ENCODE measurements at places on chromosomes 12 and 14. TPM values are rescaled to one million over a fixed set of nuclear protein-coding genes. Genes with fewer than 3 reads are reported as not detected.
A peak's percentile ranks its signal among the peaks of the same experiment; 100 is the strongest.

The ENDOU gene
- not detected for total RNA-seq

DNA sequence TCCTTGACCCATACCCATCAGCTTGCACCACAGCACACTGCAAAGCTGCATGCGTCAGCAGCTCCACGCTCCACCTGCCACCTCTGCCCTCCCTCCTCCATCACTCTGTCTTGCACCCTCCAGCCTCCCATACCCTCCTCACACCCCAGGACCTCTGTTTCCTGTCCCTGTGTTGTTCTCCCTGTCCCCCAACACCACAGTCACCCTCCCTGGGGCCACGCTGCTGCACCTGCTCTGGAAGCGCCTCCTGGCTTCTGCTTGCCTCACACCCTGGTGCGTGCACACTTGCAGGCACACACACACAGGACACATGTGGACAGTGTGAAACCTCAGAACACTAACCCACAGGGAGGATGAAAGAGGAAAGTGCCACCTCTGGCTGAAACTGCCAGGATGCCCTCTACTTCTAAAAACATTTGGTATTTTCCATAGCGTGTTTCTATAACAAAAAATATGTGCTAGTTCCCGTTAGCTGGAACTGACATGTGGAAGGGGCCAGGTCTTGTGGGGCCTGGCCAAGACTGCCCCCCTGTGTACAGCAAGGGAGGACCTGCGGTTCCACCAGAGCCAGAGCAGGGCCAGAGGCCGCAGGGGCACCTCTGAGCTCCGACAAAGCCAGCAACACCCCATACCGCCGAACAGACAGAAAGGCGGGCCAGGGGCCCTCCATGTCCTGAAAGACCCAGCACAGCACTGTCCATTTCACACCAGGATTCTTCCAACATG, 10.0 kb downstream of the BRF1 start:
- no peaks in the 10 kb centered on the region for H3K27me3 ChIP-seq
- DNase-seq, result no peak
- no peaks in the 10 kb centered on the region for H3K36me3 ChIP-seq
- H3K4me1 ChIP-seq, result peaks cover 9% of the 10 kb centered on the region
- H3K4me3 ChIP-seq, result no peak overlapping the region

The HOXC9 gene
- not detected for total RNA-seq

DNA sequence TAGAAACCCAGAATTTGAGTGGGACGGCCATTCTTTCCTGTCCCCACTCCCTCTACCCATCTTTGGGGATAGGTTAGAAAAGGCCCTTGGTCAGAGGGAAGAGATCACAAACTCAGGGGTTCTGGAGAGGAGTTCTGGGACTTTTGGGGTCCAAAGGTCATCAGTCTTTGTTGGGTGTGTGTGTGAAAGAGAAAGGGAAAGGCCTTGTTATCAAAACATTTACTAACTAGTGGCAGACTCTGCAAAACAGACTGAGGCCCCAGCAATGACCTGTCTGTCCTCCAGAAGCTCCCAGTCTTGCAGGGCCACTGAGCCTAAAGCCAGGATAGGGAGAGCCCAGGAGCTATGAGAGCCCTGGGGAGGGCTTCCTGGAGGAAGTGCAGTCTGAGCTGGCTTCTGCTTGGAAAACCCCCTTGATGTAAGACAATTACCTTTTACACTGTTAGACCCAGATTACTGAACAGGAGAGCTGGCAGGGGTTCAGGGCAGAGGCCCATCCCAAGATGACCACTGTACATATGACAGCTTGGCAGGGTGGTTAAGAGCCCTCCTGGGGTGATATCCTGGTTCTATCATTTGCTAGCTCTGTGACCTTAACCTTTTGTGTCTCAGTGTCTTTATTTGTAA, 429.1 kb upstream of the CCDC196 start:
- H3K4me1 ChIP-seq, result no peaks in the 10 kb centered on the region
- DNase-seq, result no peak
- H3K27me3 ChIP-seq, result no peaks in the 10 kb centered on the region
- no peaks in the 10 kb centered on the region for H3K36me3 ChIP-seq
- H3K4me3 ChIP-seq, result no peak overlapping the region
- H3K27ac ChIP-seq, result no peak overlapping the region

GRCh38 chr12:1346126-1346525, 248.3 kb downstream of the FBXL14 start:
- no peaks in the 10 kb centered on the region for H3K36me3 ChIP-seq
- no peak for DNase-seq
- peak overlapping the region; percentile 62 for H3K27ac ChIP-seq
- peaks cover 49% of the 10 kb centered on the region for H3K4me1 ChIP-seq
- no peaks in the 10 kb centered on the region for H3K27me3 ChIP-seq

GRCh38 chr12:110316861-110317260, 35.8 kb downstream of the ATP2A2 start:
- peak overlapping the region; percentile 86 for H3K27ac ChIP-seq
- H3K36me3 ChIP-seq, result peaks cover 7% of the 10 kb centered on the region
- H3K27me3 ChIP-seq, result no peaks in the 10 kb centered on the region
- DNase-seq, result no peak
- peaks cover 52% of the 10 kb centered on the region for H3K4me1 ChIP-seq
- no peak overlapping the region for H3K4me3 ChIP-seq

The ZNF385A gene
- 5.5 TPM for total RNA-seq

The AKAP5 gene
- total RNA-seq, result 4.2 TPM

The SIX1 gene
- 92.0 TPM for total RNA-seq

The TMBIM4 gene
- 34.1 TPM for total RNA-seq

The TGFB3 gene
- total RNA-seq, result 200 TPM

The LLPH gene
- 27.2 TPM for total RNA-seq

DNA sequence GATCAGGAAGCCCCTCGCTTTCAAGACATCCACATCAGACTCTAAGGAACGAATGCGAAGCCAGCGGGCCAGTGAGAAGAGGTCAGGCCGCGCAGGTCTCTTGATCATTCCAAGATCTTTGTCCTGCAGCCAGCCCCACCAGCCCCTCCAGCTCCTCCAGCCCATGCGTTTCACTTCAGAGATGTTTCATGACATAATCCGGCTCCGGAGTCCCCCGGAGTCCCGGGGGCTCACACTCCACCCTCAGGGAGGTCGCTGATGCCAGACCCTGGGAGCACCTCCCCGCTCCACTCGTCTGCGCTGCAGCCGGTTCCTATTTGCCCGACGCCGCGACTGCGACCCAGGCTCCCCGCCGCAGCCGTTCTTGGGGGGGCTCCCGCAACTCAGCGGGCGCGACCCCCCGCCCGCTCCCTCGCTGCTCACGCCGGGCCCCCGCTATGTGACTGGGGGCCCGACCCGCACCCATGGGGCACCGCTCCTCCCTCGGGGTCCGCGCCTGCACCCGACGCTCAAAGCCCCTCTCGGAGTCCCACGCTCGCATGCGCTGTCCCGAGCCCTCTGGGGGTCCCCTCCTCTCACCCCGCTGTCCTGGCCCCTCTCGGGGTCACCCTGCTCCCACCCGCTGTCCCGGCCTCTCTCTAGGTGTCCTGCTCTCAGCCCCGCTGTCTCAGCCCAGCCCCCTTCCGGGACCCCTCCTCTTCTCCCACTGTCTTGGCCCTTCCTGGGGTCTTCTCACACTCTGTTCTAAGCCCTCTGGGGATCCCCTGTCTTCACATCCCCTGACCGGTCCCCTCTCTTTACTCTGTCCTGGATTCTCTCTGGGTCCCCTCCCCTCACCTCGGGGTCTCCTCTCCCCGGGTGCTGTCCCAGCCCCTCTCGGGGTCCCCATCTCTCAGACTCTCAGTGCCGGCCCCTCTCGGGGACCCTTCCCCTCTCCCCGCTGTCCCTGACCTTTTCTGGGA, 1.1 kb downstream of the TAOK3 start:
- DNase-seq, result no peak
- no peaks in the 10 kb centered on the region for H3K27me3 ChIP-seq
- peak overlapping the region; percentile 57 for H3K27ac ChIP-seq
- H3K4me1 ChIP-seq, result peaks cover 37% of the 10 kb centered on the region

- no peak for DNase-seq
- H3K27me3 ChIP-seq, result peaks cover 2% of the 10 kb centered on the region
- H3K4me3 ChIP-seq, result no peak overlapping the region
- no peaks in the 10 kb centered on the region for H3K36me3 ChIP-seq
Measured at GRCh38 chr14:24607081-24607480, 2.4 kb downstream of the GZMH start.

DNA sequence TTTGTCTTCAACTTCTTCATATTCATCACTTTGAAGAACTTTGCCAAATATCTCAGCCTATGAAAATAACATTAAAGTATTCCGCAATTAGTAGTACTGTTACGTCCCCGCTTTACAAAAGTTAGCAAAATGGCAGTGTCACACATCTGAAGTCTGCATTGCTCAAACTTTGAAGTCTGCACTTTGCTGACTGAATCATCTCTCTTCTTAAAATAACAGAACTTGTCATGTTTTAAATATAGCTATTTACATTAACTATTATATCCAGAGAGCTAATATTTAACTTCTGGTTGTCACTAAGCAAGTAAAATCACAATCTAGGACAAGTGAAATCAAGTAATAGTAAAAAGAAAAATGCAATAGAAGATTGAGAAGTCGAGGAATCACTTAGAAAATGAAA, 34.5 kb downstream of the IPO8 start:
- peaks cover 6% of the 10 kb centered on the region for H3K4me1 ChIP-seq
- no peaks in the 10 kb centered on the region for H3K27me3 ChIP-seq
- no peak for DNase-seq
- peak overlapping the region; percentile 83 for H3K27ac ChIP-seq

GRCh38 chr12:597926-598568, 65.2 kb downstream of the NINJ2 start:
- no peak overlapping the region for H3K4me3 ChIP-seq
- peaks cover 1% of the 10 kb centered on the region for H3K36me3 ChIP-seq
- no peak overlapping the region for H3K27ac ChIP-seq
- peaks cover 3% of the 10 kb centered on the region for H3K27me3 ChIP-seq
- DNase-seq, result peak; percentile 61
- peaks cover 11% of the 10 kb centered on the region for H3K4me1 ChIP-seq

DNA sequence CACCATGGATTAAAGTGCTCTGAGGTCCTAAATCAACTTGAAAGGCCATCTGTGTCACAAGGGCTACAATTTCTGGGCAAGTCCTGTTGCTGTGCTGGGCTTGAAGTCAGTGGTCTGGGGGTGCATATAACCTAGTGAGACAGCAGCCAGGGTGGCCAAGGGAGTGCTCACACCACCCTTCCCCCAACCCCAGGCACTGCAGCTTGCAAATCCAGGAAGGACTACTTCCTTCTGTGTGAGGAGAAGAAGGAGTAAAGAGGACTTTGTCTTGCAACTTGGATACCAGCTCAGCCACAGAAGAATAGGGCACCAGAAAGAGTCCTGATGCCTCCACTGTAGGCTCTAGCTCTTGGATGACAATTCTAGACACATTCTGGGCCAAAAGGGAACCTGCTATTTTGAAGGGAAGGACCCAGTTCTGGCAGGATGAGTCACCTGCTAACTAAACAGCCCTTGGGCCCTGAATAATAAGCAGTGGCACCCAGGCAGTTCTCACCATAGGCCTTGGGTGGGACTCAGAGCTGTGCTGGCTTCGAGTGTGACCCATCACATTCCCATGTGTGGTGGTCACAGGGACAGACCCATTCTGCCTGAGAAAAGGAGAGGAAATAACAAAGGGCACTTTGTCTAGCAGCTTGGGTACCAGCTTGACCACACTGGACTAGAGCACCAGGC, 32.6 kb upstream of the DHRS7 start:
- peaks cover 6% of the 10 kb centered on the region for H3K36me3 ChIP-seq
- H3K4me1 ChIP-seq, result no peaks in the 10 kb centered on the region
- H3K27ac ChIP-seq, result no peak overlapping the region

The CATSPERB gene
- 2.2 TPM for total RNA-seq

DNA sequence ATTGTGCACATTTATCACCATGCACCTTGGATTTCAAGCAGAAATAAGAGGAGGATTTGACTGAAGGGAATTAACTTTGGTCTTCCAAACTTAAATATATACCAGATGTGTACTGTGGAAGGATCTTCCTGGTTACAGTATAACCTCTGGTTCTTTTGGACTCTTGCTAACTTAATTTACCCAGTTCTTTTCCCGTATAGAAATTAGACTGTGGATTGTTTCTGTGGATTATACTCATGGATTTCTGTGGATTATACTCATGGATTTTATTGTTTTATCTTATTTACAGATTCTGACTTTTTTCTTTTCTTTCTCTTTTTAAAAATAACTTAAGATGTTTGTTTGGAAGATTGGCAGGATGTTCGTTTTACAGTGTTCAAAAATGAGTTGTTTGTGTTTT, 215.3 kb downstream of the RAD51B start:
- H3K27me3 ChIP-seq, result no peaks in the 10 kb centered on the region
- no peak overlapping the region for H3K27ac ChIP-seq
- no peak overlapping the region for H3K4me3 ChIP-seq

The MPHOSPH9 gene
- 24.9 TPM for total RNA-seq

The KRT77 gene
- total RNA-seq, result not detected

- H3K36me3 ChIP-seq, result peaks cover 2% of the 10 kb centered on the region
- H3K4me3 ChIP-seq, result no peak overlapping the region
- H3K4me1 ChIP-seq, result peaks cover 49% of the 10 kb centered on the region
- H3K27me3 ChIP-seq, result no peaks in the 10 kb centered on the region
- H3K27ac ChIP-seq, result peak overlapping the region; percentile 65
Measured at GRCh38 chr12:27571463-27571862, 47.5 kb downstream of the PPFIBP1 start.

The KLRC2 gene
- not detected for total RNA-seq

GRCh38 chr12:47033789-47034555, 45.4 kb upstream of the PCED1B start:
- H3K27me3 ChIP-seq, result no peaks in the 10 kb centered on the region
- peaks cover 40% of the 10 kb centered on the region for H3K4me1 ChIP-seq
- DNase-seq, result no peak
- no peak overlapping the region for H3K27ac ChIP-seq
- no peaks in the 10 kb centered on the region for H3K36me3 ChIP-seq

- H3K4me3 ChIP-seq, result no peak overlapping the region
- no peaks in the 10 kb centered on the region for H3K27me3 ChIP-seq
- no peak overlapping the region for H3K27ac ChIP-seq
- DNase-seq, result no peak
- no peaks in the 10 kb centered on the region for H3K36me3 ChIP-seq
- H3K4me1 ChIP-seq, result no peaks in the 10 kb centered on the region
Measured at GRCh38 chr14:88209273-88209672, 113.8 kb downstream of the KCNK10 start.

DNA sequence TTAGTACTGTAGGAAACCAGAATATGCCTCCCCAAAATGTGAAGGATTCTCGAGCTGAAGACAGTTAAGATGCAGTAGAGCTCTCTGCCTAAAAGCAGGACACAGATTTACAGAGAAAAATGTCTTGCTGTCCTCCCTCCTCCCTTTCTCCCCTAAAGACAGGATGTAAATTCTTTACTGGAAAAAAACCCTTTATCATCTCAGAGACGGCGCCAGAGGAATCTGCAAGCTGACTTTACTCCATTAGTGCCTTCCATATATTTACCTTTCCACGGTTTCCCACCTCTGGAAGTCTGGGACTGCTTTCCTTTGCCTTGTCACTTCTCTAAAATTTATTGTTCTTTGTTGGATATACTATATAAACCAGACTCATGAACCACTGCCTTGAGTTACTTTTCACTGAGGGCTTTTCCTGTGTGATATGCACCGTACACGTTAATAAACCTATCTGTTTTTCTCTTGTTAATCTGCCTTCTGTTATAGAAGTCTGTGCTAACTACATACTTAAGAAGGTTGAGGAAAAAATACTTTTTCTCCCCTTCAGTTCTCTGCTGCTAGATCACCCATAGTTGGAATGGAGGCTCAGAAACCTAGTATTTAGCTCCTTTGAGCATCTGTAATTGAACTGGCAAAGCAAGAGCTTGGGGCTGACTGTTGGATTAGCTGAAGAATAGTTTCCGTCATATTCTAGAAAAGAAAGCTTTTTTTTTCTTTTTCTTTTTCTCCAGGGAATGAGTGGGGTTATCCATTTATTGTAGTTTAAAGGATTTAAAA, 99.9 kb downstream of the RAD51B start:
- H3K36me3 ChIP-seq, result no peaks in the 10 kb centered on the region
- no peak overlapping the region for H3K27ac ChIP-seq
- no peak overlapping the region for H3K4me3 ChIP-seq
- no peaks in the 10 kb centered on the region for H3K4me1 ChIP-seq

All from chondrocyte (in vitro differentiated cells).